HFFc6 (cell line): ENCODE measurements at places on chromosomes 16 and 17. TPM values are rescaled to one million over a fixed set of nuclear protein-coding genes. Genes with fewer than 3 reads are reported as not detected.
A peak's percentile ranks its signal among the peaks of the same experiment; 100 is the strongest.

Gene TMEM114
- total RNA-seq = not detected in 3 replicates

Gene RASL10B
- total RNA-seq = 1.7 to 4.6 TPM (median 4.1 TPM) in 3 replicates

Gene DNAH17
- not detected in 3 replicates for total RNA-seq

Gene KRTAP4-6
- not detected in 3 replicates for total RNA-seq

Gene KRTAP9-4
- not detected in 3 replicates for total RNA-seq

- no peaks in the 10 kb centered on the region; the same call in 1 of the 2 replicates for H3K27me3 ChIP-seq
- peak; percentile 83 for DNase-seq
- no peaks in the 10 kb centered on the region for H3K36me3 ChIP-seq
- no peak overlapping the region for H3K27ac ChIP-seq
- H3K4me1 ChIP-seq = peaks cover 39% of the 10 kb centered on the region
Observed at GRCh38 chr17:77963441-77963840, 4.9 kb downstream of the TNRC6C start.

GRCh38 chr16:5906351-5906750 is 808.8 kb upstream of the EEF2KMT start:
- peaks cover 1% of the 10 kb centered on the region; the same call in 1 of the 2 replicates for H3K27me3 ChIP-seq
- H3K27ac ChIP-seq = no peak overlapping the region
- H3K36me3 ChIP-seq = no peaks in the 10 kb centered on the region
- DNase-seq = no peak
- no peaks in the 10 kb centered on the region for H3K4me1 ChIP-seq

GRCh38 chr17:48625495-48626244 is 488 bp downstream of the HOXB9 start:
- H3K4me3 ChIP-seq = no peak overlapping the region
- H3K36me3 ChIP-seq = no peaks in the 10 kb centered on the region
- no peaks in the 10 kb centered on the region for H3K4me1 ChIP-seq
